Right ventricle myocardium superior (tissue), 1 donor: ENCODE measurements at places on chromosomes 1 and 21. TPM values are rescaled to one million over a fixed set of nuclear protein-coding genes. Genes with fewer than 3 reads are reported as not detected.

DNA sequence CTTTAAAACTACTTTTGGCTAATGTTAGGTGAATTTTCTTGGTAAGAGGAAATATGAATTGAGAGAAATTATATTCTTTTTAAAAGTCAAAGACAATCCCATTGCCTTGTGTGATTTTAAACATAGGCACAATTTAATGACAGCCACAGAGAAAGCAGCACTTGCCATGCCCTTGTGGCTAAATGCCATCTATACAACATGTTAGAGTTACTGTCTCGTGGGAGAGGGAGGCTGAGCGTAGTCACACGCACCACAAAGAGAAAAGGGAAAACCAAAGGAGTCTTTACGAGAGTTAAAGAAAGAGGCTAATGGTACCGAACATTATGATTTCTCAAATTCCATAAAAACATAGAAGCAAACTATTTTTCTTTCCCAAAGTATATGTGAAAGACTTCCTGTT lies 537.9 kb downstream of the PTPRC start:
- DNase-seq: no peak

Gene AIRE
- total RNA-seq: not detected

- no peak for DNase-seq
Observed at GRCh38 chr1:219120624-219121544, 52.8 kb upstream of the LYPLAL1 start.

DNA sequence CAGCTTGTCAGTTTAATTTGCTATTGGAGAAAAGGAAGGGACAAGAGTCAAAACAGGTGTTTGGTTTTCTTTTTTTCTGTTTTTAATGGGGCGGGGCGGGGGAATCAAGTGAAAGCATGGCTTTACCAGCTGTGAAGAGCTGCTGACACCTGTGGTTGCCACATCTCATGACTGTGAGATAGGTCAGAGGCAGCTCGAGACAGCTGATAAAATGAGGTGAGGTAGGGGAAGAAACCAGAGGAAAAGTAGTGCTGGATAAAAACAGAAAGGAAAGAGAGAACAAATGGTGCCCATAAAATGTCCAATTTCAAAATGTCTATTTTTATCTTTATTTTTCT lies 272.3 kb downstream of the NEGR1 start:
- no peak for DNase-seq

GRCh38 chr1:101898137-101898536 lies 98.6 kb downstream of the OLFM3 start:
- no peak for DNase-seq

DNA sequence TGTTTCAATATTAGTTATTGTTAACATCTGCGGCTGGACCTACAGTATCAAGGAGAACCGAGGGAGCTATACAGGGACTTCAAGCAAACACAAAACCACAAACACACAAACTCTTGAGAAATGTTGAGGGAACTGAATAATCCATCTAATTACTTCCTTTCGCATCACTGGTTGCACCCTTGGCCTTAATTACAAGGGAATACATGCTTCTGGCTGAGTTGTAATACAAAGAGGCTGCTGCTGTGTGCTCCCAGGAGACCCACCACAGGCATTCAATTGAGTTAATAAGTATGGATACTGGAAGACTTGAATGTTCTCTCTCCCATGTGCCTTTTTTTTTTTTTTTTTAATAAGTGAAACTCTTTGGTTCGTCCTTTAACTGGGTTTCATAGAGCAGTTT lies 16.8 kb upstream of the SMYD2 start:
- no peak for DNase-seq

- DNase-seq: no peak
Observed at GRCh38 chr1:59928996-59929395, 2.4 kb upstream of the CYP2J2 start.

GRCh38 chr1:53026254-53026653 lies 35.8 kb upstream of the PODN start:
- no peak for DNase-seq

Gene OR10J1
- not detected for total RNA-seq

DNA sequence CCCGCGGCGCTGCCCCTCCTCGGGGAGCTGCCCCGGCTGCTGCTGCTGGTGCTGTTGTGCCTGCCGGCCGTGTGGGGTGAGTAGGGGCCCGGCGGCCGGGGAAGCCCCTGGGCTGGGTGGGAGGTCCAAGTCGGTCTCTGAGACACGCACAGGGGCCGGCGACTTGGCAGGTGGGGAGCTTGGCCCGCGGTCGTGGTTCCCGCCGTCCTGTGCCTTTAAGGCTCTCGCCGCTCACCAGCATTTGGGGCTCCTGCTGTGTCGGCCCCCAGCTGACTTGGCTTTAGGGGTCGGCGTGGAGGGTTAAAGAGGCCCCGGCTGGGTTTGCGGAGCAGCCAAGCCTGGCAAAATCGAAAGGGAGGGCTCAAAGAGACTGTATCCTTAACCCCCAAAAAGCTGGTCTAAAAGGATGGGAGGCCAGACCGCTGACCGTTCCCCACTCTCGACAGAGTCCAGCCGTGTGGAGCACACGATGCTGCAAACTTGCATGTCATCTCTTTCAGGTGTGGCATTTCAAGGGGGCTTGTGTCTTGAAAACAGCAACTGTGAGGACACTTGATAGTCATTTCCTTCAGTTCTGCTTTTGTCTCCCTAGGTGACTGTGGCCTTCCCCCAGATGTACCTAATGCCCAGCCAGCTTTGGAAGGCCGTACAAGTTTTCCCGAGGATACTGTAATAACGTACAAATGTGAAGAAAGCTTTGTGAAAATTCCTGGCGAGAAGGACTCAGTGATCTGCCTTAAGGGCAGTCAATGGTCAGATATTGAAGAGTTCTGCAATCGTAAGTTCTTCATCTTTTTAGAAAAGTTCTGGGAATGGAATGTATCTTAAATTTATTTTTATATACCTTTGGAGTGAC lies 540 bp downstream of the CD55 start:
- DNase-seq: no peak
